ENCODE measurements at places on chromosomes 6 and 20.

DNA sequence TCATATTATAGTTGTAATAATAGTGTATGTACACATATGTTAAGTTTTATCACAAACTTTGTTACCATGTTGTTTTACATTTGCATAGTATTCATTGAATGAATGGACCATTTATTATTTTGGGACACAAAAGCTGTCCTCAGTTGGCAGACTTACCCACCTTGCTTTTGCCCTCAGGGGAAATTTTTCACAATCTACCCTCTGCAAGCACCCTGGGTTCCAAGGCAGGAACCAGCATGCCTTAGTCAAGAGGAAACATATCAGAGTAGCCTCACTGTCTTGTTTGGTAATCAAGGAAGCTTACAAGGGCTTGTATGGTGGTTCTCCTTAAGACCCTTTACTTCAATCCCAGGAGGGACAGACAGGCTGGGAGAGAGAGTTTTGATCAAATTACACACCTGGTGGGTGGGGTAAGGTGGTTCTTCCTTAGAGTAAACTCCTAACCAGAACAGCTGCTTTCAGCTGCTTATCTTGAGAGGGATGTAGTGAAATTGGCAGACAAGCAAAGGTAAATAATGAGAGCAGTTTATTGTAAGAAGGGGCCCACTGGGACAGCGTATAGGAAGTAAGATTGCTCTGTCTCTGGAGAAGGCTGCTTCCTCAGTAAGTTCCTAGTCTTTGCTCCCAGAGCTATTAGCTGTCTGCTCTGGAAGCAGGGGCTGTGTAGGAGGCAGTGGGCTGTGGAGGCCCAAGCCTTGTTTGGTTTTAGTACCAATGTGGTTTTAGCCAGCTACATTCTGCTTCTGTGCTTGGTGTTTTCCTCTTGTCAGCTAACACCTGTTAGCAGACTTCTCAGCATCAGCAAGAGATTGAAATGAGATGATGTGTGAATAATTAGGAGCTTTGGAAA lies 31.1 kb downstream of the BRPF3 start:
- no peak for DNase-seq

GRCh38 chr20:24449026-24449720 lies 20.3 kb upstream of the SYNDIG1 start:
- no peak for DNase-seq

GRCh38 chr6:155223646-155224451 lies 40.0 kb upstream of the CLDN20 start:
- DNase-seq = no peak

DNA sequence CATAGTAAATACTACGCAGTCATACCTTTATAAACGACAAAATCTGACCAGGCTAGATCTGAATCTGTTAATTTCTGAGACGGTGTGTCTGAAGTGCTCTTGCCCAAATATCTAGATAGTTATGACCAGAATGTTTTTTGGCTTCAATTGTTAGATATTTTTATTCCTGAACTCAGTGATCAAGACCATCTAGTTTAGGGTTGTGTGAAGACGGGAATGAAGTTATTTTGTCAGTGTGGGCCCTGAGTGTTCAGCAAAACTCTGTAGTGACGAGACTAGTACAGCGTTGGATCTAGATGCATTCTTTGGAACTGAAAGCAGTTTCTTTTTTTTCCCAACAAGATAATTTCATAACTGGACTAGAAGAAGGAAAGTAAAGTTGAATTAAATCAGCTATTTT lies 3.1 kb downstream of the STXBP5 start:
- DNase-seq = no peak

DNA sequence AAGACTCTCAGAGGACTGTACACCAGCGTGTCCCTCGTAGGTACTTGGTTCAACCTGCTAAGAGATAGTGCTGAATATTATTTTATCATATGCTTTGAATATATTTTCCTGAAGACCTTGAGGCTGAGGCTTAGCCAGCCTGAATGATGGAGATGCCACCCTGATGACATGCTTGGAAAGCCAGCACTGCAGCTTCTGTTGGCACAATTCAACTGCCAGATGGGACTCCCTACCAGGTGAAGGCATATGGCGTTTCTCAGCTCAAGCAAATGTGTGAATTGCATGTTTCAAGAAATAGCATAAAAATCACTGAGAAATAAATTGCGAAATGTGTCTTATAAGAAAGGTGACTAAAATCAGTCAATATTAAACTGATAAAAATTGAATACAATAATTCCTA lies 228.1 kb upstream of the CST7 start:
- DNase-seq = no peak

- no peak for DNase-seq
Measured at GRCh38 chr20:37376791-37377190, 30.9 kb downstream of the SRC start.

GRCh38 chr6:10901770-10902169 lies 14.9 kb downstream of the SYCP2L start:
- DNase-seq = peak; percentile 38

GRCh38 chr6:162387718-162388382 lies 339.7 kb downstream of the PRKN start:
- DNase-seq = no peak

GRCh38 chr20:63003546-63003945 lies 3.2 kb downstream of the BHLHE23 start:
- DNase-seq = no peak

DNA sequence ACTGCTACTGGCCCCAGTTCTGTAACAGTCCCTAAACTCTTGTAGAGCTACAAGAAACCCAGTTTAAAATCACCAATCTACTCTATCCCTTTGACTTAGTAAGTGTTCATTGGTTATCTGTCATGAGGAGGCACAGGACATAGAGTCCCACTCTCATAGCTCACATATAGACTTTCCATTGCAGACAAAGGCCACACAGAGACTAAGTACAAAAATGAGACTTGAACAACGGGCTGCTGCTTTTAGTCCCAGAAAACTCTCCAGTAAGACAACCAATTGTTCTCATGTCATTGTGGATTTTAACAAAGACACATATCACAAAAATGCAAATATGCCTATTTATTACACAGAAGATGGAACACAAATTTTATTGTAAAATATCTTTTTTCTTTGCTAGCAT lies 197.4 kb downstream of the PTPRK start:
- DNase-seq = no peak

GRCh38 chr6:3108746-3109414 lies 9.6 kb upstream of the BPHL start:
- DNase-seq = no peak

DNA sequence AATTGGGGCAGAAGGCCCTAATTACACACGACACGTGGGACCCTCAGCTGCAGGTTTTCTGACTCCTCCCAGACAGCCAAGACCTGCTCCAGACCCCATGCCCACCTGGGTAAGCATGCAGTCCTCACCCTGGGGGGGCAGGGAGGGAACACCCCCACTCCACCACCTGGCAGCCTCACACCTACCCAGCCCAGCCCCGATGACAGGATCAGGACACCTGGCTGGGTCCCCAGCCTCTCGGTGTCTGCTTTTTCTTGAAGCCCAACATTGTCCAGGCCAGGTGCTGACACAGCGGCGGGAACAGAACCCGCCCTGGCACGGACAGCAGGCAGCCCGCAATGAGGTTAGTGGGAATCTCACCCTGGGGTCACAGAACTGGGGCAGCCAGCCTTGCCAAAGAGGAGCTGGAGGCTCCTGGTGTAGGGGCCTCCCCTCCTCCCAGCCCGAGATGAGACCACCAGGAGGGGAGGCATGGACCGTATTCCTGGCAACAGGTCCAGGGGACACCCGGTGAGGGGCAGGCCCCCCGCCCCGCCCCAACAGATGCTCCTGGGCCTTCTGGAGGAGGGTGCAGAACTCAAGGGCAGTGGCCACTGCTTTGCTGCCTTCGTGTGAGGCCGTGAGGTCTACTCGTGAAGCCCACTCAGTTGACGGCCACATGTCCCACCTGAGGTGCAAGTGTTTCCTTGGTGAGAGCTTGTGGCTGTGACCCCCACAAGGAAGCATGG lies 103.8 kb downstream of the DLL1 start:
- no peak for DNase-seq

- DNase-seq = no peak
Measured at GRCh38 chr20:36113036-36113435, 41.5 kb upstream of the EPB41L1 start.

DNA sequence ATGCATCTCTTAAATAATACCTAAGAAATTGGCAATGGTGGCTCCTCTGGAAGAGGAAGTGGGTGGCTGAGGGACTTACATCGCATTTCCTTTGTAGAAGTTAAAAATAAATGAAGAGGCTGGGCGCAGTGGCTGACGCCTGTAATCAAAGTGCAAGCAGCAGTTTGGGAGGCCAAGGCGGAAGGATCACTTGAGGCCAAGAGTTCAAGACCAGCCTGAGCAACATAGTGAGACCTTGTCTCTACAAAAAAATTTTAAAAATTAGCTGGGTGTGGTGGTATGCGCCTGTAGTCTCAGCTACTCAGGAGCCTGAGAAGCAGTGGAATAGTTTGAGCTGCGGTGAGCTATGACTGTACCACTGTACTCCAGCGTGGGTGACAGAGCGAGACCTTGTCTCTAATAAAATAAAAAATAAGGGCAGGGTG lies 12.2 kb upstream of the NCOA3 start:
- peak; percentile 16 for DNase-seq

- no peak for DNase-seq
Measured at GRCh38 chr6:144809120-144809519, 524.0 kb downstream of the UTRN start.

DNA sequence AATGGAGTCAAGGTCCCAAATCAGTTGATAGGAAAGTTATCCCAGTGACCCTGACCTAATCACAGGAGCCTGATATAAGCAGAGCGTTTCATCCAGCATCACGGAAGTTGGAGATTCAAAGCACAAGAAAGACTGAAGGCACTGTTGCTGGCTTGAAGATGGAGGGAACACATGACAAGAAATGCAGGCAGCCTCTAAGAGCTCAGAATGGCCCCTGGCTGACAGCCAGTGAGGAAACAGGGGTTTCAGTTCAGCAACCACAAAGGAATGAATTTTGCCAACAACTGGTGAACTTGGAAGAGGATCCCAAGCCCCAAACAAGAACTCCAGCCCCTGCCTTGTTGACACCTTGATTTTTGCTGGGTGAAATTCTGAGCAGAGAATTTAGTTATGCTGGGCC lies 778.5 kb downstream of the MAFB start:
- DNase-seq = no peak

GRCh38 chr6:138465007-138465645 lies 34.2 kb downstream of the NHSL1 start:
- no peak for DNase-seq

DNA sequence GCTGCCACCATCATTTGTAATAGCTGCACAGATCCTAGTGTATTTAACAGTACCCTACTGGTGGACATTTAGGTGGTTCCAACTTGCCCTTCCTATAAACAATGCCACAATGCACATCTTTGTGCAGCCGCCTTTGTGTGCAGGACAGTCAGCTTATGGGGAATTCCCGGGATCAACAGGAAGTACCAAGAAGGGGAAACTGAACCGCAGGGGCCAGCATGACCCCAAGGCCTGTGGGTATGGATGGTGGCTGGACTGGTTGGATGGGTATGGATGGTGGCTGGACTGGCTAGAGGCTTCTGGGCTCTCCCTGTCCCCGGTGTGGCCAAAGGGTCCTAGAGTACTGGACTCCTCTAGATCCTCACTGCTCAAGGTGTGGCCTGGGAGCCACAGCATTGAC lies 46.7 kb downstream of the CEBPB start:
- DNase-seq = no peak

DNA sequence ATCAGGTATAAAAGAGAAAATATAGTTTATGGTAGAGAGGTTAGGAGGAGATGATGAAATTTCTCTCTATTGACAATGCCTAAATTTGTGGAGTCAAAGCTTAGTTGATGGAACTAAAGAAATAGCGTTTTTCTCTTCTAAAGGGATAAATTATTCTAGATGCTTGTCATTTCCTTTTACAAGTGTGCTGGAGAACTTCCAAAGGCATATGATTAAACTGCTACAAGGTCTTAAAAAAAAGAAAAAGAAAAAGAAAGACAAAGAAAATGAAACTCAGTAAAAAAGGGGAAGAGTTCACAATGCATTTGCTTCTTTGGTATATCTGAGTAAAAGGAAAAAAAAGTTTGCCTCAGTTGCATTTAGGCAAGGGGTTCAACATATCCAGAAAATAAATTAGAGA lies 499.8 kb upstream of the PTCHD4 start:
- no peak for DNase-seq

DNA sequence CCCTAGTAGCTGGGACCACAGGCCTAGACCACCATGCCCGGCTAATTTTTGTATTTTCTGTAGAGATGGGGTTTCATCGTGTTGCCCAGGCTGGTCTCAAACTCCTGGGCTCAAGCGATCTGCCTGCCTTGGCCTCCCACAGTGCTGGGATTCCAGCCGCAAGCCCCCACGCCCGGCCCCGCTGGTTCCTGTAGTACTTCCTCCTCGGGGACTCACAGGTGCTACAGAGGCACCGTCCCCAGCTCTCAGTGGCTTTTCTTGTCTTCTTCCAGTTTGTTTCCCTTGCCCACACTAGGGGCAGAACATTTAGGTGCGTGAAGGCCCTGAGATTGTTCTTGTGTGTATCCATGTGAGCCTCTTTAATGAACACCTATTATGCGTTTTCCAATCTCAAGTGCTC lies 773 bp upstream of the ZBP1 start:
- DNase-seq = peak; percentile 56

GRCh38 chr20:53040693-53041589 lies 68.8 kb downstream of the TSHZ2 start:
- DNase-seq = no peak

- no peak for DNase-seq
Measured at GRCh38 chr6:170296746-170297575, 6.1 kb upstream of the DLL1 start.

DNA sequence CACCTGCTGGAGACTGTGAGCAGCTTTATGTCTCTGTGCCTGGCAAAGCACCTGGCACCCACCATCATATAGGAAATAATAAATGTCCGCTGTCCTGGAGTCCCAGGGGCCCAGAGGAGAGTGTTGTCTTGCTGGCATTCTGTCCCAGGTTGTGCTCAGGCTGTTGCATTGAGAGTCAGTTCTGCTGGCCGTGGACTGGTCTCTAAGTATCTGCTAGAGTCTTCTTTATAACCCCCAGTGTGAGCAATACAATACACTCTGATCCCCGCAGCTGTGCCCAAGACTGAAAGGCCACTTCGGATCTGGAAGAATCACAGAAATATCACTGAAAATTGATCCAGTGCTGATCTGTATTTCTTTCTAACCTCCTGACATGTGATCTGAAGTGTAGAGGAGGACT lies 38.3 kb upstream of the HINT3 start:
- no peak for DNase-seq

DNA sequence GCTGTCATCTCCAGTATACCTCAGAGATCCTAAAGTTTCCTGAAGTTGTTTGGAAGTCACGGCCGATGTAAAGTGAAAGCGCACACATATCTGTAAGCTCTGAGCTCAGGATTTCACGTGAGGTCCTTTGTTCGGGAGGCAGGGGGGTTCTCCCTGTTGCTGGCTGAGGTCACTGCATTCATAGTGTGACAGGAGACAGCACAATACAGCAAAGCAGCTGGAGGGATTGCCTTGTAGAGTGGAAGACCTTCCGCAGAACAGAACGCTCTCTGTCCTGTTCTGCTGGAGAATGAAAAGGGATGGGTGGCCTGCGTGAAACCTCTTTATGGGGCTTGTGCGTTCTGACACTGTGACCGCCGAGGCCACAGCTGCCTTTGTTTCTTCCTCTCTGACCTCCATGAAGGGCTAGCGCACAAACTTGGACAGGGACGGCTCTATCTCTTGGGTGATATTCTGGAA lies 13.4 kb upstream of the SERPINB1 start:
- DNase-seq = no peak
